Stimulated activated CD8-positive, alpha-beta memory T cell treated with anti-CD3 and anti-CD28 coated beads, Interleukin-4, amount 100 ng/mL, for 1 hour (primary cell): ENCODE measurements at places on chromosomes 1 and 21.

- no peak for DNase-seq
Observed at GRCh38 chr1:230087028-230087716, 20.1 kb downstream of the GALNT2 start.

DNA sequence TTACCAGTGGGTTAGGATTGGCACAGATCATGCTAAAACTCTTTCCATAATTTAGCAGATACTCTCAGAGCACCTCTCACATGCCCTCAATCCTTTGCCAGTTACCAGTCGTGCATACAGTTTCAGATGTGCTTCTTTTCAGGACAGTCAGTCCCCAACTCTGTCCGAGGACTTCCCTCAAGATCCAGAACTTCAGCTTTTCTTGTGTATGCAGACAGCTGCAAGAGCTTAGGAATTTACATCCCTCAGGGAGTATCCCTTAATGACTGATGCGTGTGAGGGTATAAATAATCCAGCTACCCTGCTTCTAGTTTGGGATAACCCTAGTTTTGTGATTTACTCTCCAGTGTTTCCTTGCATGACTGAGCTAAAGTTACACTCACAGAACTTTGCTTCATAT, 393.0 kb upstream of the PLXNA2 start:
- no peak for DNase-seq

DNA sequence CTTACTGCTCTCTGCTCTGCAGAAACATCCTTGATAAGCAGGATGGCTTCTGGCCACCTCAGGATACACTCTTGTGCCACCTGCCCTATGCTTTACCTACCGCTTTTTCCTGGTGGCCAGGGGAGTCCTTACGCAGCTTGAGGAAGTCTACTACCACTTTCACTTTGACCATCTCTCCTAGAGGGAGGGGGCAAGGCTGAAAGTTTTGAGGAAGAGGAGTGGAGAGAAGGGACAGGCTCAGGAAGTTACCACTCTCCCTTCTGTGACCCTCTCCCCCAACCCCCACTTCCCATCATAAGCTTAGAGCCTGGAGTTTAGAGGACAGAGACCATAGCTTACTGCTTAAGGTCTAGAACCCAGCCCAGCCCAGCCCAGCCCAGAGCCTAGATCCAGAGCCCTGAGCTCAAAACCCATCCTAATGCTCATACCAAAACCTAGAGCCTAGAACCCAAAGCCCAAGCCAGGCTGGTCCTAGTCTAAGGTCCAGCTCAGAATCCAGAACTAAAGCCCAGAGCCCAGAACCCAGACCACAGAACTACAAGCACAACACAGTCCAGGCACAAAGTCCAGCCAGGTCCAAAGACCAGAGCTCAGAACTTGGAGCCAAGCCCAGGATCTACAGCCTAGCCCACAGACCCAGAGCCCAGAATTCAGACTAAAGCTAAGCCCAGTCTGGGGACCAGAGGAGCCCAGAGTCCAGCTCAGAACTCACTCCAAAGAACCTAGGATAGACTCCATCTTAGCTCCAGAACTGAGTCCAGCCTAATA, 18.0 kb upstream of the MFSD2A start:
- no peak for DNase-seq

DNA sequence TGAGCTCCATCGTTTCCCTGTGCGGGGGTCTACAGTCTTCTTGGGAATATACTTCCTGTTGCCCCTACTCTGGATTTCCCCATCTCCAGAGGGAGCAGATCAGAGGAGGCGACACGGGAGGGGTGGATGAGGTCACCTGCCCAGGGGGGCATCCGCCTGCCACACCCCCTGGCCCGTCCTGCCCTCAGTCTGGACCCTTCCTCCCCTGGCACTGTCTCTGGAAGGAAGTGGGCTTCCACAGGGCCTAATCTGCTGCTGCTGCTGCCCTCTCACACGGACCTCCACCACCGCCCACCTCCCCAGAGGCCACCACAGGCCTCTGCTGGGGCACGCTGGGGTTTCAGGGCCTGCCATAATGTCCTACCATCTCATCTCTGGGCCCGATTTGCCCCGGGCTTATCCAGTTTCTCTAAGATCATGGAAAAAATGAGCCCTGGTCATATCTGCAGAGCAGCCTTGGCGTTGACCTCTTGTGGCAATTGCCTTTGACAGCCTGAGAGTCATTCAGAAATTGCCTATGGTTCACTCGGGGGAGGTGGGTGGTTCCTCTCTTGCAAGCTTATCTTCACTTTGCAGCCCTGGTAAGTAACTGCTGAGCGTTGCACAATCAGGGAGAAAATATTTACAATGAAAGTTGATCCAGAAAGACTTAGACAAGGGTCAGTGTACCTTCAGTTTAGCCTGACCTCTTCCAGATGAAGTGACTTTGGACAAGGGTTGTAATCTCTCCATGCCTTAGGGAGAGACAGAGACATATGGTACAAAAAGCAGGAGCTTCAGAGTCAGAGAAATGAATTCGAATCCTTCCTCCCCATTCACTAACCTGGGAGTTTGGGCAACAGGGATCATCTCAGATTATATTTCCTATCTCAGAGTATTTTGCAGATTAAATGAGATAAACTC, 252.4 kb downstream of the TOMM20 start:
- DNase-seq: no peak

- no peak for DNase-seq
Observed at GRCh38 chr1:7585216-7585907, 185.7 kb upstream of the VAMP3 start.

DNA sequence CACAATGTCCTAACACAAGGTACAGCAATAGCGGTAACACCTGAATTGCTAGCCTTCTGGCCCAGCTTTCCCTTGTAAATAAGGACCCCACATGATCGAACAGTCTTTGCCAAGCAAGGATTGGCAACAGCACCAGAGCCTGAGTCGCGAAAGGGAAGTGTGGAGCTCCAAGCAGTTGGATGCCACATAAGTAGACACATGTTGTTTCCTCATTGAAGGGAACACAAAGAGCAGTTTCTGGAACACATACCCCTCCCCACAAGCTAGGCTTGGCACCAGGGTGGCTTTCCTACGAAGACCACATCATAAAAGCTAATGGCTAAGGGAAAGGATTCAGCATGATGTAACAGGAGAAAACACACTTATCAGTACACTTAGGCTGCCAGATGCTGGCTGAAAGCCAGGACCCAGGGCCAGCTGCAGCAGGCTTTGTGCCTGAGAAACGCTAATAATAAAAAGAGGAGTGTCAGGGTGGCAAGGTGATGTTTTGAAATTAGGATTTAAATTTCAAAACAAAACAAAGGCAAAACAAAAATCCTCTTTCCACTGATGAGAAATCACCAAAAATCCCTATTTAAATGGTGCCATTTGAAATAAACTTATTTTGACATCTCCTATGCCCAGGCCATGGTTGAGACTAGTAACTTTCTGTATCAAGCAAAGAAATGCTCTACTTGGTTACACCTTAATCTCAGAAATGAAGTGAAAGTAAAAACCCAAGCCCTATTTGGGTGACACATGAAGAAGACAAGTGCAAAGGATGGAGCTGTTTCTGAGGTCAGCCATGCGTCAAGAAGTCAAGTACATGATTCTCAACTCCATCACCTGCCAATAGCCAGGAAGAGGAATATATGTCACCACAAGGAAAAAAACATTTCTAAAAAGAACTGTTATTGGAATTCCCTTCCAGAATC, 11.9 kb upstream of the CPLANE2 start:
- no peak for DNase-seq

DNA sequence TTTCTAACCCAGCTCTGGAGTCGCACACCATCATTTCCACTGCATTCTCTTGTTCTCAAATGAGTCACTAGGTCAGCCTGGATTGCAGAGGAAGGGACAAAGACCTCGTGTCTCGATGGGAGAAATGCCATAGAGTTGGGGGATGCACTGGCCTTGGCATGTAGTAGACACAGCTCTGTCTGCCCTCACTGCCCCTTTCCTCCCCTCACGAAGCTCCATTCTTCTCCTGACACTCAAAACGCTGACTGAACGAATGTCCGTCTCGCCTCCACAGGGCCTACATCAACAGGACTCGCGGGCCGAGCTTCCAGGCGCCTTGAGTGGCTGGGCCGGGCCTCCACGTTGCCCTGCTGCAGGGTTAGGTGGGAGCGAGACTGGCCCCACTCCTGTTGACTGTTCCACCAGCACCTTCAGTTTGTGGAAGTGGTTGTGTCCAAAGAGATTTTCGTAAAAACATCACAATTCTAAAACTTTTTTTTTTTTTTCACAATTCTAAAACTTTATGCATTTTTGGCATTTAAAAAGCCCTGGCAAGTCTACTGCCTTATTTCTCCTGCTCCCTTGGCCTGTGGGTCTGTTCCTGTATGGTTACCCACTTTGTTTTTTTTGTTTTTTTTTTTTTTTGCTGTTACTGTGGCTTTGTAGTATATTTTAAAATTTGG, 18.8 kb downstream of the PKNOX1 start:
- DNase-seq: no peak

DNA sequence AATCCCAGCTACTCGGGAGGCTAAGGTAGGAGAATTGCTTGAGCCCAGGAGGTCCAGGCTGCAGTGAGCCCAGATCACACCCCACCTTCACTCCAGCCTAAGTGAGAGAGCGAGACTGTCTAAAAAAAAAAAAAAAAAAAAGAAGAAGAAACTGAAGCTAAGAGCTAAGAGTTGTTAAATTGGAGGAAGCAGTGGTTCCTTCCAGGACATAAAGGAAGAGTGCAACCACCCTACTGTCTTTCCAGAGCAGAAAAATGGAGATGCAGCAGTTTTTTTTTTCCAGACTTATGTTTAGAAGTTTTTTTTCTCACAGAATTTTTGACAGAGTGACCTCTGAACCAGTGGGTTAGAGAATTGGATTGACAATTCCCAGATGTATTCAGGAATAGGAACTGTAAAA, 88.7 kb downstream of the HLX start:
- DNase-seq: no peak

GRCh38 chr1:55670331-55671082, 455.3 kb upstream of the USP24 start:
- no peak for DNase-seq

DNA sequence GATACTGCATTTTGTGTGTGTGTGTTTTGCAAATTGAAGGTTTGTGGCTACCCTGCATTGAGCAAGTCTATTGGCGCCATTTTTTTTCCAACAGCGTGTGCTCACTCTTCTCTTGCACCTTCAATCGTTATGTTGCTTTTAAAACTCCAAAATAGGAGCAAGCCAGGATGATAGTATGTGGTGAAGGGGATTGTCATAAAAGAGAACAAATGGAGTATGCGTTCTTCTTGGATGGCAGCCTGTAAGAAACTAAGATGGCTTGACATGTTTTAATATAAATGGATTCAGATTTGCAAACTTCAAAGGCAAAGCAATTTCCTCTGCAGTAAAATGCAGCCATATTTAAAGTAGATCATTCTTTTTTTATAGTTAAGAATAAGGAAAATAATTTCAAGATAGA, 43.2 kb upstream of the KCNK1 start:
- DNase-seq: no peak

DNA sequence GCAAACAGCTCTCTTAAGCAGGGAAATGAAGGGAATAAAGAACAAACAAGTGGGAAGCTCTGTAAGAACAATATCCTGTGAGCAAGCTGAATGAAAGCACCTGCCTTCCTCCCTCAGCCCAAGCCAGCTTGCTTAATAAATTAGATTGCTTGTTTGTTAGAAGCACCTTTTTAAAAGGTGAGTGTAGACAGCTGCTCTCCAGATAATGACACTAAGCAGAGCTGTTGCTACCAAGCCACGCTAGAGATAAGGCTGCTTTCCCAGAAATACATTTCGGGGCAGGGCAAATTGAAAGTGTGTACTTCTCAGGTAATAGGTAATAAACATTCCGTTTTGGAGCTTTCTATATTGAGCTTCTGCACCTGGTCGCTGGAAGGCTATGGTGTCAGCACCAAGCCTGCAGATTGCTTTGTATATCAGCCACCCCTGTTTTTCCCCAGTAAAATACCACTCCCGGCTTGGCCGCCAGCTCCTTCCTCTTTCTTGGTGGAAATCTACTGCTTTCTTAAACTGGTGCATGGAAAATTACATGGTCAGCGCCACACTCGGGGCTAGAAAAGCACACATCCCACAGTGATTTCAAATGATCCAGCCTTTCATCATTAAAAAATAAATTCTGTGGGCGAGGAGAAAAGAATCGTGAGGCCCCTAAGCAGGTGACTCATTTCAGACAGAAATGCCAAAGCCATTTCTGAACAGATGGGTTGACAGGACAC, 151.3 kb downstream of the ETS2 start:
- DNase-seq: no peak

- no peak for DNase-seq
Observed at GRCh38 chr1:174296309-174296708, 137.0 kb downstream of the RABGAP1L start.

GRCh38 chr1:181086926-181087325, 1.6 kb upstream of the IER5 start:
- DNase-seq: no peak

DNA sequence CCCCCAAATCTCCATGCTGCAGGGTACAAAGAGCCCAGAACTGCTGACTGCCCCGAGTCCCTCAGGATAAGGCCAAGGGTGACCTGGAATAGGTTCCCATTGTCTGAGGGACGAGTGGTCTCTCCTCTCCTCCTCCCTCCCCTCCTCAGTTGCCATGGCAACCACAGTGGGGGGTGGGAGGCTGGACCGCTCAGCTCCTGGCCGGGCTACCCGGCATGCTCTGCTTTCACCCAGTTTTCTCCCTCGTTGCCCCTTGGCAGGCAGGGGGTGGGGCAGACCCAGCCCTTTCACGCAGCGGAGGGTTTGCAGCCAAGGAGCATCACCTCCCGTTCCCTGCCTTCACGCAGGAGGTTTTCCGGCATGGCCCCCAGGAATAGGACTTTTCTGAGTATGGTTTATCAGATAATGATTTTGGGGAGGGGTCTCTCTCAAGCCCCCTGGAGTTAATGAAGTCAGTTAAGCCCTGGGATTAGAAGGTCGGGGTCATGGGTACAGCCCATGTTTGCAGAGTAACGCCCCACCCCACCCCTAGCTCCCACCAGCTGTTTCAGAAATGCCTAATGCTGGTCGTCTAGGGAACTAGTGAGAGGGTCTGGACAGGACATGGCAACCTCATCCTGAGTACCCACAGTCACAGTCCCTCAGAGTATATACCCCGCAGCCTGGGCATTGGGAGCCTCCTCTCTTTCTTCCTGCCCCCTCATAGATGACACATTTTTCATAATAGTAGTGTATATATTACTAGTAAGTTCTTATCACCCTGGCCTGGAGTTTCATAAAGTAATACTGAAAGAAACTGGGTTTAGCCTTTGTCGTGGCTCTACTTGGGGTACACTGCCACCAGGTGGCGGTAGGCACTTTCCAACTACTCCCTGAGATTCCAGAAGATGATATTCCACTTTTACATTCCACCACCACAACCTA, 20.7 kb downstream of the C1QB start:
- DNase-seq: no peak

DNA sequence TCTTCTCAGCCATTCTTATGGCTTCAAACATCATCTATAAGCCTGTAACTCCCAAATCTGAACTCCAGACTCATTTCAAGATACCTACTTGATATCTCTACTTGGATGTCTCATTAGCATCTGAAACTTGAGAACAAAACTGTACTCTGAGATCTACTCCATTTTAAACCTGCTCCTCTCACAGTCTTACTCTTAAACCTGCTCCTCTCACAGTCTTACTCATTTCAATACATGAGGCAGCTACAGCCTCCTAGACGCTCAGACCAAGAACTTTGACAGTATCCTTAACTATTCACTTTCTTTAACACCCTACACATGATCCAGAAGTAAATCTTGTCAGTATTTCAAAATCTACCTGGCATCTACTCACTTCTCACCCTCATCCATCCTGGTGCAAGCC, 54.3 kb downstream of the NBPF6 start:
- no peak for DNase-seq

GRCh38 chr1:238350471-238350870, 459.7 kb upstream of the ZP4 start:
- no peak for DNase-seq
